ENCODE measurements at places on chromosomes 7 and 10.

DNA sequence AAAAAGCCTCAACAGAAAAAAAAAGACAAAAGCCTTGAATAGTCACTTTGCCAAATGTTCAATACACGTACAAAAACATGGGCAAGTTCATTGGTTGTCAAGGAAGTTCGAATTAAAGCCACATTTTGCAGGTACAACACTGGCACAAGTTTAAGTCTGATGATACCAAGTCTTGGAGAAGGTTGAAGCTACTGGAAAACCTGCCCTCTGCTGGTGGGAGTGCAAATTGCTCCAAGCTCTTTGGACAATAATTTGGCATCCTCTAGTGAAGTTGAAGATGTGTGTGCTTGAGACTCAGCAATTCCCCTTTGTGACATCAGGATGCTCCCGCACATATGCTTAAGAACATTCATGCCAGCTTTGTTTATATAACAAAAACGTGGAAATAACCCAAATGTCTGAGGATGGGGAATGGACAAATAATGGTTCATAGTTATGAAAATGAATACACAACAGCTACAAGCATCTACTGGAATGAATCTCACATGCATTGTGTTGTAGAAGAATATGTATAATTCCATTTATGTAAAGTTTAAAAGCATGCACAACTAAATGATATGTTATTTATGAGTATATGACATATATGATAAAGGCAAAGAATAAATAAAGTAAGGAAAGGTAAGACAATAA is 120.0 kb upstream of the PLPP4 start:
- peak; percentile 64 for DNase-seq

DNA sequence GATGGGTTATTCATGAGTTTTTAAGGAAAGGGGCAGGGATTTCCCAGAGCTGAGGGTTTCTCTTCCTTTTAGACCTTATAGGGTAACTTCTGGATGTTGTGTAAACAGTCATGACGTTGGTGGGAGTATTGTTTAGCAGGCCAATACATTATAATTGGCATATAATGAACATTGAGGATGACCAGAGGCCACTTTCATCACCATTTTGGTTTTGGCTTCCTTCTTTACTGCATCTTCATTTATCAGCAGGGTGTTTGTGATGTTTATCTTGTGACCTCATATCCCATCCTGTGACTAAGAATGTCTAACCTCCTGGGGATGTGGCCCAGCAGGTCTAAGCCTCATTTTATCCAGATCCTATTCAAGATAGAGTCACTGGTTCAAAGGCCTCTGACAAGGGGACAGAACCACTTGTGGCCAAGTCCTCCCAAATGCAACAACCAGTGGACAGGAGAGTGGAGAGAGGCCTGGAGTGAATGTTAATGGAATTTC is 77.3 kb upstream of the RPA3 start:
- DNase-seq = peak; percentile 43

GRCh38 chr10:104331208-104331838 is 6.9 kb downstream of the ITPRIP start:
- DNase-seq = peak; percentile 90

- DNase-seq = no peak
Measured at GRCh38 chr10:91164520-91165065, 55.9 kb upstream of the PCGF5 start.

GRCh38 chr7:40987571-40987970 is 715.3 kb downstream of the INHBA start:
- DNase-seq = no peak

DNA sequence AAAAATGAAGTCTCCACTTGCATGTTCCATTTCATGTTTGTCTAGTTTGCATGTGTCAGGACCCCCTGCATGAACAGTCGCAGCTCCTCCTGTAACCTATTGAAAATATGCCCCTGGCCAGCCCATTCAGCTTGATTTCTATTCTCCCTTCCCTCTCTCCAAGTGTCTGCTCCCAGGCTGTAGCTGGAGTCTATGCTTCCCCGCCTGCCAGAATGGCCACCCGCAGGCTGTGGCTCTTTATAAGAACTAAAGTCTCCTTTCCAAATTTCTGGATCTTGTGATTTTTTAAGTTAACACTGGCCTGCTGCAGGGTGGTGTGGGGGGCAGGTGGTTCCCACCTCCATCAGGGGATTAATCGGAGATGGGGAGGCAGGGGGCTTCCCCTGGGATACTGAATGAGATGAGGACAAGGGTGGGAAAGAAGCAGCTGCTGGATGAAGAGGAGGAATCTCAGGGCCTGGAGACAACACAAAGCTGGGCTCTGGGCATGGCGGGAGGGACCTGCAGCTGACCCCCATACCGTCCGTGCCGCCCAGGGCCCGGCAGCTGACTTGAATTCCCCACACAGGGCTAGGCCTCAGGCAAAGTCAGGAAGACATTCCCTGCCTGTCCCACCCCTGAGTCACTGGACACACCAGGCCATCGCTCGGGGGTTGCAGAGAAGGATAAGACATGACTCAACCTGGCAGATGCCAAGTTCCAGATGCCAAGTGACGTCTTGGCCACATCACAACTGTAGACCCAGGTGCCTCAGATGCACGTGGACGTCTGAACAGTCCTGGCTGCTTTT is 399.5 kb upstream of the FOXK1 start:
- DNase-seq = no peak

Data from dermis blood vessel endothelial cell (primary cell).